SK-N-MC (cell line): ENCODE measurements at places on chromosomes 5 and 9.

DNA sequence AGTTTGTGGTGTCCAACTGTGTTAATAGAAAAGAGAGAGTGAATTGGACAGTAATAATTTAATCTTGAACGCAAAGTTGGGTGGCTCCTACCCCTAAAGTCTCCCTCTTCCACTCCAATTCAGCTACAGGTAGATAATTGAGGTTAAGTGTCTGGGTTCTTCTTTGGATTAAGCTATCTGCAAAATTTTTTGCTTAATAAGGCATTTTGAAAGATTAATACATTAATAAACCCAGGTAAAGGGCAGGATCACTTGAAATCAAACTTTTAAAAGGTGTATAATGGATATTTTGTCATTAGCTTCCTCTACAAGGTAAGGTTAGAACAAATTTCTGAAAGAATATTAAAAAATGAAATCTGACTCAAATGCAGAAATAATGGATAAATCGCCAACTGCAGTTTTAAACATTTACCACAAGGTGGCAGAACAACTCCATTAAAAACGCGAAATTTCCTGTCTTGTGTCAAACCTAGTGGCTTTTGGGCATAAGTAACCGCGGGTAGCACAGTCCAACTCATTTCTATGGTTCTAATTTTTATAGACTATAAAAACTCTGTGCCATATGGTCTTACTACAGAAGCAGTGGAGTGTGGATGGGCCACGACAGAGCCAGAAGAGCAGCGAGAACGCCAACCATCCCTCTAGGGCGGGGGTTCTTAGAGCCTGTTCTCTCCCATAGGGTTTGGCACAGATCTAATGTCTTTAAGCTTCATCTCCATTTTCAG, 276.5 kb downstream of the ARHGEF28 start:
- DNase-seq = peak; percentile 44

DNA sequence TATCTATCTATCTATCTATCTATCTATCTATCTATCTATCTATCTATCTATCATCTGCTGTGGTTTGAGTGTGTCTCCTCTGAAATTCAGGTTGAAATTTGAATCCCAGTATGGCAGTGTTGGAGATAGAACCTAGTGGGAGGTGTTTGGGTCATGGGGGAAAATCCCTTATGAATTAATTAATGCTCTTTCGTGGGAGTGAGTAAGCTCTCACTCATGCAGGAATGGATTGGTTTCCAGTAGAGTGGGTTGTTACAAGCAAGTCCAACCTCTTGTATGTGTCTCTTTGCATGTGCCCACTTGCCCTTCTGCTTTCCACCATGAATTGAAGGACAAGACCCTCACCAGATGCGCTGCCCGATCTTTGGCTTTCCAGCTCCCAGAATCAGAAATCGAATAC, 113.0 kb downstream of the ANXA1 start:
- no peak for DNase-seq

DNA sequence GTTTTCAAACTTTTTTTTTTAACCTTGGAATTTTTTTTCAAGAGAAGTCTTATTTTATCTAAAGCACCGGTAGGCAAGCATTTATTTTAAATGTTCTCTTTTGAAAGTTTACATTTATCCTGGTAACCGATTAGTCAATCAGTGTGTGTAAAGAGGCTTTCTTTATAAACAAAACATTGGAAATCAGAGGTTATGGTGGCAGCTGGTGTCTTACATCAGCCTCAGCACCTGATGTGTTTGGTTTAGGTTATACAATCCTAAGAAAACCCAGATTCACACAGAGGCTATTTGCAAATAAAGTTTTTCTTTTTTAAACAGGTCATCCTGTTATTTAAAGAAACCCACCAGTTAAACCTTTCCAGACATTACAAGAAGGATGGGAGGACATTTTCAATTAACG, 173.3 kb upstream of the GDNF start:
- no peak for DNase-seq

- peak; percentile 81 for DNase-seq
Measured at GRCh38 chr5:79562351-79563246, 48.7 kb upstream of the HOMER1 start.

DNA sequence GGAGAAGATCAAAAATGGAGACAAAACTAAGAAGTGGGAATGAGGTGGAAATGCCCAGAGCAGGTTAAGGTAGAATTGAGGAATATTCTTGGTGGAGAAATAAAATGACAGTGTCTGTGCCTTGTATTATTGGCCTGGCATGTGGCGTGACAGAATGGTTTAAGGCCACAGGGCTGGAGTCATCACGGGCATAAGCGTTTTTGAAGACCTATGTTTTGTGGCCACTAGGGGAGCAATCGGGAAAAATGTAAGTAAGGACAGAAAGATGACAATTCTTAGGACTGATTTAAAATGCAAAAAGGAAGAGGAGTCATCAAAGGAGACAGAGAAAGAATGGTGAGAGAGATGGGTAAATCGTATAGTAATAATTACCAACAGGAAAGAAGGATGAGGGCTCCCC, 72.2 kb upstream of the EPB41L4A start:
- DNase-seq = no peak

- DNase-seq = no peak
Measured at GRCh38 chr9:87119328-87119881, 172.1 kb upstream of the GAS1 start.

DNA sequence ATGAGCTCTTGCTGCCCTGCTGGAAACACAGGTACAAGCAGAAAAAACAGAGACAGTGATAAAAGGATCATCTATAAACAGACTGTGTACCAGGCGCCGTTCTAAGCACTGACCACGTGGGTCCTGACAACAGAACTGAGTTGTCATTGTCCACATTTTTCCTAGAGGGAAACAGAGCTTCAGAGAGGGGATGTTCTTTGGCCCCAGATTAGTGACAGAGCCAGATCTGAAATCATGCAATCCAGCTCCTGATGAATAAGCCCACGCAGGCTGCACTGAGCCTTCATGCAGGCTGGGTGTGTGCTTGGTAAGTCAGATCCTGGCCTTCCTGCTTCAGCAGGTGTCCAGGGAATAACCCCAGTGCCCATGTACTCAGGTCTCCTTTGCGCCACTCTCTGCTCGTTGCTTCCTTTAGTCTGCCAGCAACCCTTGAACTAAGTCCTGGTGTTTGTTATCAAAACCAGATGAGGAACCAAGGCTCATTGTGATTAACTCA, 22.8 kb upstream of the TCF7 start:
- no peak for DNase-seq
